ENCODE measurements at places on chromosomes 7 and 10.

DNA sequence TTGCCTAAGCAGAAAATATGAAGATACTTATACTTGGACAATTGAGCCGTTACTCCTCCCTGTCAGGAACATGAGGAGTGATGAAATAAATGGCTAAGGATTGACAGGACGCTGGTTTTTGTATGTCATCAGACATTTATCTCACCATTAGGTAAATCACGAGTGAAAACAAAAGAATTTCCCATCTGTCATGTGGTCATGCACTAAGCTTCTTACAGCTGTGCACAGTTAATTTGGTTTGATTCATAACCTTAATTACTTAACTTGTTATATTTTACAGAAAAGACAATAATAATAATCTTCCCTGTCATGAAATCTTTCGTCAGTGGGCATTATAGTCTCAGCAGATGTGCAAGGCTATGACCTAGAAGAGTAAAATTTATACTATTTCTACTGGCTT, 266.5 kb downstream of the HGF start:
- no peak for DNase-seq

GRCh38 chr10:10133281-10133680, 884.4 kb upstream of the CELF2 start:
- no peak for DNase-seq

GRCh38 chr7:149827089-149827981, 10.8 kb upstream of the ZNF862 start:
- DNase-seq = no peak

GRCh38 chr7:72321081-72321480, 91.1 kb downstream of the CALN1 start:
- DNase-seq = no peak

- no peak for DNase-seq
Measured at GRCh38 chr10:125152450-125153368, 7.7 kb downstream of the CTBP2 start.

DNA sequence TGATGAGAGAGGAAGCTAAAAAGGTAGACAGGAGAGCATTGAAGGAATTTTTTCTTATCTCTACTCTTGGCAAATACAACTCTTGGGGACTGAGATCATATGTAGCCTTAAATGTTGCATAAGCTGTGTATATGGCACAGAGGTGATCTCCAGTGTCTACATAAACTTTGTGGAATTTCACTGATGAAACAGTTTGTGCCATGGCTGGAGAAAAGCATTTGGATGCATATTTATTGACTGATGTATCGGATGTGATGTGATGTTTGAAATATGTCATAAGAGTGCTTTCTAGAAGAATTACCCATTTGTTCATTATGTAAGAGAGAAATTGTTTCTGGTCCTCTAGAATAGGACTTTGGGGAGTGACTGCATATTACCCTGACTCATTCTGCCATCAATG, 244.9 kb upstream of the LRRTM3 start:
- DNase-seq = no peak

DNA sequence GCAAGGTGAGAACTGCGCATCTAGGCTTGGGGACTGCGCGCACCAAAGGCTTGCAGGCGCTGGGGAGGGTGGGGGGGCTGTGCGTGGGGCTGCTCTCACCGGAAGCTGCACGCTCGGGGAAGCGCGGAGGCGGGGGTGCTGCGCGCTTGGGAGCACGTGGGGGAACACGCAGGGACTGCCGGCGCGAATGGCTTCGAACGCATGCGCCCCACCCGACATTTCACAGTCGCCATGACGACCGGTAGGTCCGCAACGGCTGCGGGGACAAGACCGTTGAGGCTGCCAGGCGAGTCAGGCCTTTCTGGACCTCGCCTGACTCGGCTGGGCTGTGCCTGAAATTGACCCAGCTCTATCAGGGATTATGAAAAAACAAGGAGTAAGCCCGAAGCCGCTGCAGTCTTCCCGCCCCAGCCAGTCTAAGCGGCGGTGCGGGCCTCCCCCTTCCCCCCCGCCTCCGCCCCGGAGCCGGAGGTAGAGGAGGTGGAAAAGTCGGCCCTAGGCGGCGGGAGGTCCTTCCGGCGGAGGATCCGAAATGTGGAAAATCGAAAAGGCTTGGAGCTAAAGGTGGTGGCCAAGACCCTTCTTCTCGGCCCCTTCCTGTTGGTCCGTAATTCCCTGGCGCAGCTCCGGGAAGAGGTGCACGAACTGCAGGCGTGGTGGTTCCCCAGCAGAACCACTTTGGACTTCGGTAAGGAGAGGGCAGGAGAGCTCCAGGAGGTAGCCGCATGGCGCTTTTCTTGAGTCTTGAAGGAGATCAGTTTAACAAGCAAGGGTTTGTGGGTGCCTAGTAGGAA, 34.9 kb upstream of the STEAP1 start:
- peak; percentile 16 for DNase-seq

DNA sequence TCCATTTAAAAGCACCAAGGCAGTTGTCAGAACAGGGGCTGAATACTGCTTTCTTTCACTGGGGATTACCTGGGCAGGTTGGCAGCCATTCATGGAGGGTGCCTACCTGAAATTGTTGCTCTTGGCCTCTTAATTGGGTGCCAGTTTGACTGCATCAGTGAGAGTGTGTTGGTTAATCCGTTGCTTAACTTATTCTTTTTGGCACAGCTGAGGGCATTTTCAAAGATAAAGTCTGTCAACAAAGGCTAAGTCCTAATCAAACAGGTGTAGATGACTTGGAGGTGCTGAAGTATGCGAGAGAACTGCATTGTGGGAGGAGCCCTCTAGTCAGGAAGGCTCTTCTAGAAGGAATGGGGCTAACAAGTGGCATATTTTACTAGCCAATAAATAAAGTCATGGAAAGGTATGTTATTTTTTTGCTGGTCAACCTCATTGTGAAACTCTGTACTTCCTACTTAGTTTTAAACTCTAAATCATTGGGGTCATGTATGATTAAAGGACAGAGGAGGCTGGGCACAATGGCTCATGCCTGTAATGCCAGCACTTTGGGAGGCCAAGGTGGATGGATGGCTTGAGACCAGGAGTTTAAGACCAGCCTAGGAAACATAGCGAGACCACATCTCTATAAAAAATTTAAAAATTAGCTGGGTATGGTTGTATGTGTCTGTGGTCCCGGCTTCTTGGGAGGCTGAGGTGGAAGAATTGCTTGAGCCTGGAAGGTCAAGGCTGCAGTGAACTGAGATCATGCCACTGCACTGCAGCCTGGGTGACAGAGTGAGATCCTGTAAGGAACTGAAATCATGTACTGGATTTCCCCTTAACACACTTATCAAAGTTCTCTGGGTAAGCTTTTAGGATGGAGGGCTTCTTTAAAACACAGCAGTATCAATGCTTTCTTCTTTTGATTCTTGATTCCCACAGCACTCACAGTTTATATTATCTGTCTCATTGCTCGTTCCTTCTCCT, 134.1 kb downstream of the LRMDA start:
- no peak for DNase-seq

- no peak for DNase-seq
Measured at GRCh38 chr7:73978661-73979563, 49.1 kb upstream of the ELN start.

GRCh38 chr7:127594490-127594889, 954 bp downstream of the FSCN3 start:
- DNase-seq = no peak

- DNase-seq = no peak
Measured at GRCh38 chr7:22332461-22332870, 24.5 kb downstream of the RAPGEF5 start.

DNA sequence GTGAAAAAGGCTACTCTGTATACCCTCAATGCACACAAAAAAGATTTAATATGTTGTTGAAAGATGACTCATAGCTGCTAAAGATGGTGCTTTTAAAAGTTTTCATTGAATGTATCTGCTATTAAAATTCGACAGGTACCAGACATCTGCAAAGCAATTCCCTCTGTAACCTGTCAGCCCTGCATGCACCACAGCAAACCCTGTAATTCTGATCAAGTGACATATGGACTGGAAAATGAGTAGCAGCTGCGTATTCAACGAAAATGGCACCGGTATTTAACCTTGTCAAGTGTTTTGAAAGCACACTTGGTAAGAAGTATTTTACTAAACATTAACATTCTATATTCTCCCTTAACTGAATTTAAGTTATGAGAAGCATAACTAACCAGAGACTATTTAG, 58.2 kb upstream of the PTPRN2 start:
- no peak for DNase-seq

- DNase-seq = no peak
Measured at GRCh38 chr10:2957785-2958184, 109.6 kb upstream of the PFKP start.

All from activated CD4-positive, alpha-beta T cell treated with anti-CD3 and anti-CD28 coated beads for 4 hours (primary cell).